NCI-H1048 (cell line): ENCODE measurements at places on chromosomes 11 and 22.

- DNase-seq, result no peak
Observed at GRCh38 chr11:77154381-77155081, 26.5 kb downstream of the MYO7A start.

DNA sequence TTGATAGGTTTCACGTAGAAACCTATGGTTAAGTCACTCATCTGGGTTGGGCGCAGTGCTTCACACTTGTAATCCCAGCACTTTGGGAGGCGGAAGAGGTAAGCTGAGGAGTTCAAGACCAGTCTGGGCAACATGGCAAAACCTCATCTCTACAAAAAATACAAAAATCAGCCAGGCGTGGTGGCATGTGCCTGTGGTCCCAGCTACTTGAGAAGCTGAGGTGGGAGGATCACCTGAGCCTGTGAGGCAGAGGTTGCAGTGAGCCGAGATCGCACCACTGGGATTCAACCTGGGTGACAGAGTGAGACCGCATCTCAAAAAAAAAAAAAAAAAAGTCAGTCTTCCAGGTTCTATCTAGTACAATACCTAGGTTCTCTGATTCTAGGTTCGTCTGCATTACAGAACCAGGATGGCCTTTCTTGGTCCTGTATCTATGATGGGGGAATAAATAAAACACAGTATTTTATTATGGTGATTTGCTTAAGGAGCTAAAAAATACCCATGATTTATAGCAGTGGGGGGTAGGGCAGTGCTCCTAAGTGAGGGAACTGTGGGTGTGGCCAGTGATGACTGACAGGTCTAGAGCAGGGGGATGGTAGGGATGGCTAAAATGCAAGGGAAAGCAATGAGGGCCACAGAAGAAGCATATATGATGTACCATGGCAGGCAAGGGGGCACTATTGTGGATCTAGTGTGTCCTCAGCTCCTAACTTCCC, 65.5 kb upstream of the NUP160 start:
- DNase-seq, result no peak

GRCh38 chr11:18939314-18939713, at the start of gene MRGPRX1:
Gene MRGPRX1, minus strand, starts transcription at chr11:18939414. Its CDS starts 4,630 bp downstream, at chr11:18934784.
- no peak for DNase-seq

GRCh38 chr11:1230456-1231395, 7.9 kb downstream of the MUC5B start:
- DNase-seq, result no peak

DNA sequence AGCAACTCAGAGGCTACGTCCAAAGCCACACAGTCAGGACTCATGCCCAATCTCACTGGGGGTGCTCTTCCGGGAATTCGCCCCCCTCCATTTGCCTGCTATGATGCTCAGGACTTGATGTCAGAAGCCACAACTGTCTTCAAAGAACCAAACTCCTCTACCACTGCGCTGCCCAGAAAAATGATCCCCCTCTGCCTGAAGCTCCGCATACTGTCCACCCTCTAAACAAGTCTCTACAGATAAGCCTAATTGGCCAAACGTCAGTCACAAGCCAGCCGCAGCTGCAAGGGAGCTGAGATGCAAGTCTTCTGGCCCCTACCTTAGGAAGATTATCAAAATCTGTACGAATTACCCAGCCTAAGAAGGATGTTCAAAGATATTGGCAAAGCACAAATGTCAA, 294.6 kb downstream of the BUD13 start:
- DNase-seq, result no peak

DNA sequence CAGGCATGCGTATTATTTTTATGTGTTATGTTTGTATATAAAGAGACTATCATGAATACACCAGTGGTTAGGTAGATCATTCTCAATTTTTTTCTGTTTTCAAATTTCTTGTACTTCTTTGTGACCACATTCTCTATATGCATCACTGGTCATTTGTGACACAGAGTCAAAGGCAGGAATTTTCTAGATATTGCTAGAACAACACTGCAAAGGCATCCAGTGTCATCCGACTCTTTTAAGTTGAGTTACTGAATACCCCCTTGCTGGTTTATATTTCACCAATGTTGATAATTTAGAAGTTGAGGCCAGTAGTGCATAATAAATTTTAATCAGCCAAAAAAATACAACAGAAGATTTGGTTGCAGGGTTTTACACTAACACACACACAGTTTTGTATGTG, 351.8 kb downstream of the CASP12 start:
- no peak for DNase-seq

- no peak for DNase-seq
Observed at GRCh38 chr11:114563077-114563476, 3.4 kb upstream of the NXPE1 start.

GRCh38 chr11:12761029-12761428, 86.8 kb downstream of the TEAD1 start:
- DNase-seq, result no peak

DNA sequence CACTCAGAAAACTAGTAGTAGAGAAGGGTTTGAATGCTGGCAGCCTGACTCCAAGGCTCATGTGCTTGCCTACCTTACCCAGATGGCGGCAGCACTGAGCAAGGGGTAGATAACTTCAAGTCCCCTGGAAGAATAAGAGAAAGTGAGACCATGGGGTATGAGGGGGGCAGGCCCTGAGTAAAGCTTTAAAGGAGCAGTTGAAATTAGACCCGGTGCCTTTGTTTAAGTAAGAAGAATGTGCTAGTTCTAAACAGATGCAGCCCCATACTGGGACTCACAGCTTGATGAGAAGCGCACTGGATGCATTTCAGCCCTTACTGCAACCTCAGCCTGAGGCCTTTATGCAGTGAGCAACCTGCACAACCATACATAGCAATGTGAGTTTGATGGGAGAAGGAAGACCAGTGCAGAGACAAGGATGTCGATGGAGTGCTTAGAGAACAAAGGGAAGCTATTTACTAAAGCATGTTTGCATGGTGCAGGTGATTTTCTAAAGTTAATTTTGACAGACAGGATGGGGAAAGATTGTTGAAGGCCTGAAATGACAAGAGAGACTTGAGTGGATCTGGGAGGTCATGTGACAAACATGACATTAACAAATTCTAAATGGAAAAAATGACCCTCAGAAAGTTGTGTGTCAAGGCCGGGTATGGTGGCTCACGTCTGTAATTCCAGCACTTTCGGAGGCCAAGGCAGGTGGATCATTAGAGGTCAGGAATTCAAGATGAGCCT, 27.1 kb upstream of the TMA7B start:
- DNase-seq, result no peak

DNA sequence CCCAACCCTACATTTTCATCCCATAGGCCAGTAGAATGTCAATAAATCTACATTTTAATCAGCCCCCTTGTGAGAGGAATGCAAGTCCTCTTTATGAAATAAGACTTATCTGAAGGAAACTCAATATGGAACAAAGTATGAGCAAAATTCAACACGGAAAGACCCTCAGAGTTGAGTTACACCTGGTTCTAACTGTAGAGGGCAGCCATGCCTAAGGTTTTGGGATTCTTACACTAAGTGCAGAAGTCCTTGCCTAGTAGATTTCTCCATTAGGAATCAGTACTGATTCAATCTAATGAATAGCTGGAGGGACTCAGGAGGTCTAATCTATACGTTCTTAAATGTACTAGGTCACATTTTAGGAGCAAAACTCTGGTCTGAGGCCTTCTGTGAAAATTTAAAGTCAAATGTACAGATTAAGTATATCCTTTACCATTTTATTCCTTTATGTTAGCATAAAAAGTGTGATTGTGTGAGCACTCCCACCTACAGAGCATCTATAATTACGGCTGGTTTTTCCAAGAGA, 904.5 kb downstream of the DLG2 start:
- no peak for DNase-seq

- no peak for DNase-seq
Observed at GRCh38 chr11:1491379-1491778, 4.8 kb upstream of the MOB2 start.

DNA sequence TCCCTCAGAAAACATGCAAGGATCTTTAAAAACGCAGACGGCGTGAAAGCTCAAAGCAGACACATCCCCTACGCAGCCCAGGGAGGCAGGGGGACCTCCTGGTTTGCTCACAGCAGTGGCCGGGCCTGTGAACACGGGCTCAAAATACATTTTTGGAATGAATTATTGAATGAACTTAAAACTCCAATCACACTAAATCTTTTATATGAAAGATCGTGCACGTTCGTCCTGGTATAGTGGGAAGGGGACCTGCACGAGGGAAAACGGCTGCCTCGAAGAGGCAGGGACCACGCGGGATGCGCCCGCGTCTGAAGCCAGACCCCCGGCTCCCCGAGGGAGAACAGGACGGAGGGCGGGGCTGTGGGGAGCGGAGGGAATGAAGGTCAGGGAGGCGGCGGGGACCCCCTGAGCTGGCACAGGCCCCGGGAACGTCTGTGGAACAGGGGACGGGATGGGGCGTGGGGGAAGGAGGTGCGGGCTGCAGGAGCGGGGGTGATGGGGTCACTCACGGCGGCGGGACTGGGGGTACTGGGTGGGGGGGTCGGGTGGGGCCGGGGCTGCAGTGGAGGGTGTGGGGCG, 1.3 kb upstream of the PANX2 start:
- no peak for DNase-seq

GRCh38 chr22:32620992-32621391, 146.4 kb downstream of the FBXO7 start:
- DNase-seq, result no peak

- DNase-seq, result no peak
Observed at GRCh38 chr11:32902089-32902665, 9.6 kb downstream of the QSER1 start.

- DNase-seq, result no peak
Observed at GRCh38 chr22:49999946-50000586, 12.5 kb downstream of the IL17REL start.

DNA sequence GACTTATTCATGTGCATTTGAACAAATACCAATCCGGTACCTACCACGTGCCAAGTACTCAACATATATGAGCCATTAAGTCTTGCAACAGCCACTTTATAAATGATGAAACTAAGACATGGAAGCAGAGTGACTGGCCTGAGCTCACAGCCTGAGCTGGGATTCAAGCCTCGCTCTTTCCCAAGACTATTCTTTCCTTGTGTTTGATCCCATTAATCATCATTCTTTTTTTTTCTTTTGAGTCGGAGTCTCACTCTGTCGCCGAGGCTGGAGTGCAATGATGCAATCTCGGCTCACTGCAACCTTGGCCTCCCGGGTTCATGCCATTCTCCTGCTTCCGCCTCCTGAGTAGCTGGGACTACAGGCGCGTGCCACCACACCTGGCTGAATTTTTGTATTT, 119.3 kb downstream of the ABTB2 start:
- DNase-seq, result no peak

GRCh38 chr11:105034813-105035620, at the start of gene CASP1:
Gene CASP1, minus strand, starts transcription at chr11:105035144. Its CDS starts 31 bp downstream, at chr11:105035113.
- DNase-seq, result no peak

DNA sequence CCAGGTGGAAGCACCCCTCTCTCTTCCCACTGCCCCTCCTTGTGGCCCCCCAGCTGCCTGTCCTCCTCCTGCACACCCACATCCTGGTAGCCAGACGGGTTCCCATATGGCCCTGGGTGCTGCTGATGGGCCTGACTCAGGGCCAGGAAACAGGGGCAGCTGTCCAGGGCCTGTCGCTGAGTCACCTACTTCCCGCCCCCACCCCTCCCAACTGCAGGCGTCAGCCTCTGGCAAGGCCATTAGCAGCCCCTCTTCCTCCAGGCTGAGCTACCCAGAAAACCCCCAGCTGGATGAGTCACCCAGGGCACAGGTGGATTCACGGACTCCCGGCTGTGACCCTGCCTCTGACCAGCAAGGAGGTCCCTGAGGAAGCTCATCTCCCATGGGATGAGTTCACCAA, 6.9 kb upstream of the GAL start:
- no peak for DNase-seq

DNA sequence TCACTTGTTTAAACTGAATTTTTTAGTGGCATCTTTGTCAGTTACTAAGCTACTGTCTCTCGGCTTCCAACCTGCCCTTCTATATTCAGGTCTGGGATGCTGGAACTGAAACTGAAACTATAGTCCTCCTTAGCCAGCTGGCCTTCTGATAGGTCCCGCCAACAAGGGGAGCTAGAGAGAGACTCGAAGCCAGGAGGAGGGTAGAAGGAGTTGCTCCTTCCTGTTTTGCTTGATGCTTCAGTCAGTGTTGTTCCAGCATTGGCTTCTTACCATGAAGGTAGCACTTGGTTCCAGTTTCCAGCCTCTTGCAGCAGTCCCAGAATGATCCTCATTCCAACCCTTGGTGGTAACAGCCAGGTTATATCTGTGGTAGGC, 32.9 kb upstream of the HORMAD2 start:
- no peak for DNase-seq

DNA sequence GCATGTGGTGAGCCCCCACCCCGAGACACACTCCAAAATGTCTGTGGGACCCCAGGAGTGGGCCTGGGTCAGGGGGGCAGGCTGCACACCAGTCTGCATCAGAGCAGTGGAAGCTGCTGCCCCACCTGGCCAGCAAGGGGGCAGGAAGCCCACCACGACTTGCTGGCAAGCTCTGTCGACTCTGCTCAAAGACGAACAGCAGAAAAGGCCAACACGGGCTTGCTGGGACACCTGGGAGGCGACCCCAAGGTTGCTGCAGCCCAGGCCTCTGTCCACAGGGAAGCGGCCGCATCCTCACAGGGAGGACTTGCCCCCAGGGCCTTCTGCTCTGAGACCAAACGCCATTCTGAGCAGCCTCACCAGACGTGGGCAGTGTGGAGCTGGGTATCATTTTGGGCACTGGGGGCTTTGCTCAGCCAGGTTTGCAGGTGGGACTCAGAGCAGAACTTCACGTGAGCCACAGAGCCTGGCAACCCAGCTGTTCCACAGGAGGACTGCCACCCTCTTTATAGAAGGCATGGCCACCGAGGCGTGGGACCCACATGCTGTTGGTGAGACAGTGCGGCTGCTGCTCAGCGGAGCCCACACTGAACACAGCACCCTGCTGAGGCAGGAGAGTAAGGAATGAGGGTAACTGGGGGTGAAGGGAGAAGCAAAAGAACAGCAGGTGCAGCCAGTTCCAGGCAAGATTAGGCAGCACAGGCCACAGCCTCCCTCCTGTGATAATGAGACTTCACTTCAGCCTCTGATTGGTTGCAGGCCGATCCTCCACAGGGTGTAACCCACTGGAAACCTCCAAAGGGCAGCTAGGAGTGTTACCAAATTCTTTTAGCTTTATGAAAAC, 11.0 kb downstream of the IL17REL start:
- no peak for DNase-seq

DNA sequence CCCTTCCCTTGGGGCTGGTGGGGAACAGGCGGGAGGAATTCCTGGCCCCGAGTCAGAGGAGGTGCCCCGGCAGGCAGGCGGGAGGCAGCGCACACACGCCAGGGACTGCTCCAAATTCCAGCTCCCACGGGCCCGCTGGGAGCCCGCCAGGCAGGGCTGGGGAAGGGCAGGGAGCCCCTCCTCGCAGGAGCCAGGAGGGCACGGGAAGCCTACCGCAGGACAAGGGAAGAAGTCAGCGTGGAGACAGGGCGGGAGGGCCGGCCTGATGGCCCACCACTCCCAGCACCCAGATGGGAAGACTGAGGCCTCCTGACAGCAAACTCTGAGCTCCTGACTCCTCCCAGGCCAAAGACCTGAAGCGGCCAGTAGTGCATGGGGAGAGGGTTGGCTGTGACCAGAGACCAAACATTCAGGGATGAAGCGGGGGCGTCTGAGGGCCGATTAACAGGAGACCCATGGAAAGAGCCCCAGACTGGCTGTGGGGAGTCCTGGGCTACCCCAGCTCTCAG, 22.4 kb downstream of the RPL3 start:
- no peak for DNase-seq
